Naive thymus-derived CD4-positive, alpha-beta T cell (primary cell): ENCODE measurements at places on chromosomes 1 and 21. TPM values are rescaled to one million over a fixed set of nuclear protein-coding genes. Genes with fewer than 3 reads are reported as not detected.

VWA5B1 gene
- total RNA-seq = 0.08 TPM

JAM2 gene
- total RNA-seq = not detected

F13B gene
- total RNA-seq = not detected

DNA sequence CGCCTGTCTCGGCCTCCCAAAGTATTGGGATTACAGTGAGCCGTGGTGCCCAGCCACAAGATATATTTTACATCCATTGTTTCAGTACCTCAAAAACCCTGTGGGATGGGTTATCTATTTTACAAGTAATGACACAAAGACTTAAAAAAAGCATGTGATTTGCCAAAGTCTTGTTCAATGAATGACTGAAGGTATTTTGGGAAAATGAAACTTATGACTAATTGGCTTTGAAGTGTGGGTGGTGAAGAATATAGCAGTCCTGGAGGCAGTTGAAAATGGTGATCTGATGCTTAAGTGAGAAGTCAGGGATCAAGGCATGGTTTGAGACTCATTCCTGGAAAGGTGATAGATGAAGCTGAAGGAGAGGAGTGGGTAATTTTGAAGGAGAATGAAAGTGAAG is 3.0 kb downstream of the SWT1 start:
- H3K27me3 ChIP-seq = no peaks in the 10 kb centered on the region
- peaks cover 9% of the 10 kb centered on the region for H3K4me1 ChIP-seq
- no peak overlapping the region for H3K4me3 ChIP-seq
- peaks cover 11% of the 10 kb centered on the region for H3K36me3 ChIP-seq
- DNase-seq = no peak
- H3K27ac ChIP-seq = no peak overlapping the region

GRCh38 chr1:192270398-192270797 is 46.4 kb upstream of the RGS21 start:
- no peak overlapping the region for H3K27ac ChIP-seq
- no peaks in the 10 kb centered on the region for H3K27me3 ChIP-seq
- H3K36me3 ChIP-seq = no peaks in the 10 kb centered on the region
- no peak overlapping the region for H3K4me3 ChIP-seq
- H3K4me1 ChIP-seq = no peaks in the 10 kb centered on the region

- no peak for DNase-seq
- no peaks in the 10 kb centered on the region for H3K36me3 ChIP-seq
- H3K4me3 ChIP-seq = no peak overlapping the region
- H3K27me3 ChIP-seq = no peaks in the 10 kb centered on the region
- no peaks in the 10 kb centered on the region for H3K4me1 ChIP-seq
- H3K27ac ChIP-seq = no peak overlapping the region
Measured at GRCh38 chr1:56215771-56216170, 363.6 kb downstream of the PLPP3 start.

GRCh38 chr1:216049741-216050430 is 373.4 kb downstream of the USH2A start:
- no peak overlapping the region for H3K27ac ChIP-seq
- no peak for DNase-seq
- H3K4me3 ChIP-seq = no peak overlapping the region
- no peaks in the 10 kb centered on the region for H3K27me3 ChIP-seq
- H3K4me1 ChIP-seq = no peaks in the 10 kb centered on the region

- no peaks in the 10 kb centered on the region for H3K27me3 ChIP-seq
- H3K4me3 ChIP-seq = no peak overlapping the region
- H3K4me1 ChIP-seq = no peaks in the 10 kb centered on the region
- H3K27ac ChIP-seq = no peak overlapping the region
- no peak for DNase-seq
Measured at GRCh38 chr1:93649231-93649630, 32.4 kb downstream of the BCAR3 start.

- H3K27me3 ChIP-seq = no peaks in the 10 kb centered on the region
- no peaks in the 10 kb centered on the region for H3K36me3 ChIP-seq
- H3K4me1 ChIP-seq = peaks cover 4% of the 10 kb centered on the region
- DNase-seq = no peak
Measured at GRCh38 chr1:198254948-198255347, 98.2 kb downstream of the NEK7 start.
